Kidney (tissue), 22 donors: ENCODE measurements at places on chromosomes 6 and 20. TPM values are rescaled to one million over a fixed set of nuclear protein-coding genes. Genes with fewer than 3 reads are reported as not detected.

SRMS gene
- polyA plus RNA-seq = not detected

ULBP2 gene
- 2.5 TPM for polyA plus RNA-seq

SYNDIG1 gene
- 8.2 TPM for polyA plus RNA-seq

TOX2 gene
- 4.7 TPM for polyA plus RNA-seq

PRND gene
- polyA plus RNA-seq = not detected

OVOL2 gene
- 4.1 TPM for polyA plus RNA-seq

KPNA5 gene
- 2.5 TPM for polyA plus RNA-seq

GPX5 gene
- not detected for polyA plus RNA-seq

PTCRA gene
- polyA plus RNA-seq = not detected

ENPP4 gene
- polyA plus RNA-seq = 11.5 TPM

STMND1 gene
- not detected for polyA plus RNA-seq

ECT2L gene
- not detected for polyA plus RNA-seq

OLIG3 gene
- not detected for polyA plus RNA-seq

CDSN gene
- not detected for polyA plus RNA-seq

MLN gene
- not detected for polyA plus RNA-seq

KCNB1 gene
- 0.26 TPM for polyA plus RNA-seq

MEP1A gene
- polyA plus RNA-seq = 0.13 TPM

RAB32 gene
- polyA plus RNA-seq = 39.1 TPM

C6orf141 gene
- polyA plus RNA-seq = not detected

RPL7L1 gene
- polyA plus RNA-seq = 47.0 TPM

MACROD2 gene
- 3.0 TPM for polyA plus RNA-seq

SYCP2 gene
- polyA plus RNA-seq = 2.1 TPM

LY6G6F gene
- not detected for polyA plus RNA-seq

CDH26 gene
- polyA plus RNA-seq = 0.47 TPM

RHAG gene
- not detected for polyA plus RNA-seq

SIRPB1 gene
- 0.58 TPM for polyA plus RNA-seq

C6orf132 gene
- 5.6 TPM for polyA plus RNA-seq

GTPBP2 gene
- polyA plus RNA-seq = 19.7 TPM

MUCL3 gene
- polyA plus RNA-seq = not detected

SS18L1 gene
- polyA plus RNA-seq = 6.5 TPM

BCAS1 gene
- 1.1 TPM for polyA plus RNA-seq

GLP1R gene
- 0.13 TPM for polyA plus RNA-seq

COL21A1 gene
- 1.6 TPM for polyA plus RNA-seq

IRF4 gene
- polyA plus RNA-seq = not detected
